Stimulated activated CD8-positive, alpha-beta memory T cell treated with anti-CD3 and anti-CD28 coated beads, Interleukin-7, amount 100 ng/mL, for 1 hour (primary cell): ENCODE measurements at places on chromosomes 13 and 19.

DNA sequence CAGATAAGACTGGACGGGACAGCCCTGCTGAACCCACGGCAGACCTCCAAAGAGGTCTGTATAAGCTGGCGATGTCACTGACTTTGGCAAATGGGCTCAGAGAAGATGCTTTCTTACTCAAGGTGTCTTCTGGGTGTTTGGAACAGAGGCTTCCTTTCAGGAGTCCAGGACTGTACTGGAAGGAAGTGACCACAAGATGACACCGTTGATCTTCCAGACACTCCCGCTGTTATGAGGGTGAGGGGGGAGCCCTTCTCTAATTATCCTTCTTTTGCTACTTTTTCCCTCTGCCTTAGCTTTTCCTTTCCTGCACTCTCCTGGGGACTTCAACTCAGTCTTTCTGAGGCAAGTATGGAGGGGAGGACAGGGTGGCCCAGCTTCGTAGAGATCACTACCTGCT is 65.2 kb upstream of the ZNF599 start:
- no peak for DNase-seq

DNA sequence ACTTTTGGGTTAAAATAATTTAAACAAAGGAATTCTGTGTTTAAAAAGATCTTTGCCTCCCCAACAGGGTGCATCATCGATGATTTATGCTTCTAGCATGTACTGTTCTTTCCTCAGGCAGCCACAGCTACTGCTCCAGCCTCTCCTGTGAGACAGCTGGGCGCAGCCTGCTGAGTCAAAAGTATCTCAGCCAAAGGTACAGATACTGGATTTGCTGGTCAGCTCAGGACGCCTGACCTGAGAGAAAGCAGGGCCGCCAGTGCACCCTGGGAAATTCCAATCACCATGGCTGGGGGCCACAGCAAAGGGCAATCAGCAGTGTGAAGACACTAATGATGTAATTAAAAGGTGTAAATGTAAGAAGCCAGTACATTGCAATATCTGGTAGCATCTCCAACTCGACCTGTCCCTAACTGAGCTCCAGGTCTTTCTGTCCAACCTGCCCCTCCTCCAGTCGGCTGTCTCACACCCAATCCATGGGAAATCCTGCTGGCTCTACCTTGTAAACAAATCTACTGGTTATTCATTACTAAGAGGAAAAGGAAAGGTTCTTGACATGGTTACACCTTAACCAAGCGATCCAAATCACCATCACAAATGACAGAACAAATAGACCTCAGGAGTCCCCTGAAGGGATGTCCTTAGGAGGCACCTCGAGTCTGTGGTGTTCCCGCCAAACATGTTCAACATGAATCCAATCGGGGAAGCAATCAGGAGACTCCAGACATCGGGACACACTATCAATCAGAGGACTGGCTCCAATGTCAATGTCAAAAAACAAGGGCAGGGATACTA is 7.3 kb downstream of the OPA3 start:
- DNase-seq: no peak

DNA sequence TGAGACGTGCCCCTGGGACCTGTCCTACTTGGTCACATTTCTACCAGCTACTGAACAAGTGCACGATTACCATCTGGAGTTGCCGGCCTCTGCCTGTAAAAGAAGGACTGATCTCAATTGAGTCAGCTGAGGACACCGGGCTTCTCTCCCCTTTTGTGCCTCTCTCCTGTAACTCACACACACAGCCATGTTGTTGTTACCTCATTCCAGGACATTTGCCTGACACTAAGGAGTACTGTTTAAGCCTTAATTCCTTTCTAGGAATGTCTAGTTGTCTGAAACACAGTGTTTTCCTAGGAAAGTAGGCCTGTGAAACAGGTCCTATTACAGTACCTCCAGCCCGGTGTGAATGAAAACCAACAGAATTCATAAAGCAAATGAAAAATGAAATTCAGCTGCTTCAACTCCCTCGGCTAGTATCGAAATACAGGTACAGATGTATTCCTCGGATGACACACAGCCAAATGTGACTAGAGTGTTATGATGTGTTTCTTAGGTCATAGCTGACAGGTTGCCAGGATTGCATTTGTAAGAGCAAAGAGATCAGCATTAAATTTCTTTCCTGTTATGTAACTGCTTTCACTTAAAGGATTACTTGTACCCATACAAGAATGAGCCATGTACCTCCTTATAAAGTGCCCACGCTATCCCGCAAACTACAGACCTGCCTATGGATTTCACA is 152.0 kb upstream of the IRS2 start:
- DNase-seq: no peak

DNA sequence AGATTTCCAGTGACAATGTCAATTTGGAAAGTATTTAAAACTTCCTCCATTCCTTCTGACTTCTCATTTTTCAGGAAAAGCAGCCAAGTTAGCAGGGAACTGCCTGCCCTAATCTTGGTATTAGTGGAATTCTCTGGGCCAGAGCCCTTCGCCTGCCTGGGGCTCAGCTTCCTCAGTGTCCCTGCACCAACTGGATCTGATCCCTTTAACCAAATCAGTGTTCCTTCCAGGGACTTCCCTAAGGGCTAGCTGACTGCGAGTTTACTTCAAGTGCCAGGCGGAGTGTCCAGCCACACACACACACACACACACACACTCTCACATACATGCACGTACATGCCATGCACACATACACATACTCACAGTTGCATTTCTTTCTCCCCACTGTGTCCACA is 20.0 kb downstream of the RAB20 start:
- DNase-seq: no peak

- no peak for DNase-seq
These were observed 37.0 kb upstream of the FLT1 start for GRCh38 chr13:28531845-28532387.

DNA sequence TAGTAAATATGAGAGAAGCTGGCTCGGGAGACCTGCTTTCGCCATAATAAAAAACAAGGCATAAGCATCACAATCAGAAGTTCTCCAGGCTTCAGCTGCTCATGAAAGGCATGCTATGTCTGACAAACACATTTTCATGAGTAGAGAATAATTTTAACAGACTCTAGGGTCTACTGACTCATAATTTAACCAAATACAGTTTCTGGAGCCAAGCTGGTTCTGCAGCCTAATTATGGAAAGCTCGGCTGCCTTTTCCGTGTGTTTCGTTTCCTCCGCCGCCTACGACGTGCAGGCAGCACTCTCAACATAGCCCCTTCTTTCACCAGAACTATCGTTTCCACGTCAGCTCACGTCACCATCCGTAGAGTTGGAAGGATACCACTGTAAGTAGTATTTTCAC is 5.7 kb downstream of the MCF2L start:
- no peak for DNase-seq

- DNase-seq: no peak
These were observed 41.1 kb downstream of the SPTBN4 start for GRCh38 chr19:40507892-40508291.

DNA sequence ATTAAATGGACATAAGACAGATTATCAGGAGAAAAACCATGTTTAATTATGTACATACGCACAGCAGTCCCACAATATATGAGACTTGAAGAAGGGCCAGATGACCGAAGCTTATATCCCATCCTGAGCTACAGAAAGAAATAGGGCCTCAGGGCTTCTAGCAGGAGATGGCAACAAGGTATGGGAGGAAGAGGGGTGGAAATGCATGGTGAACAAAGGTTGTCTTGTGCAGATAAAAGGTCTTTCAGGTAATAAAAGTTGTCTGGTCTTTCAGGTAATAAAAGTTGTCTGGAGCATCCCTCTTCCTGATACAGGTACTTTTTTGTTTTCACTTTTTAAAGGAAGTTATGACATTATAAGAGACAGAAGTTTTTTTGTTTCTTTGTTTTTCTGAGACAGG is 15.4 kb upstream of the GTF3A start:
- DNase-seq: no peak

DNA sequence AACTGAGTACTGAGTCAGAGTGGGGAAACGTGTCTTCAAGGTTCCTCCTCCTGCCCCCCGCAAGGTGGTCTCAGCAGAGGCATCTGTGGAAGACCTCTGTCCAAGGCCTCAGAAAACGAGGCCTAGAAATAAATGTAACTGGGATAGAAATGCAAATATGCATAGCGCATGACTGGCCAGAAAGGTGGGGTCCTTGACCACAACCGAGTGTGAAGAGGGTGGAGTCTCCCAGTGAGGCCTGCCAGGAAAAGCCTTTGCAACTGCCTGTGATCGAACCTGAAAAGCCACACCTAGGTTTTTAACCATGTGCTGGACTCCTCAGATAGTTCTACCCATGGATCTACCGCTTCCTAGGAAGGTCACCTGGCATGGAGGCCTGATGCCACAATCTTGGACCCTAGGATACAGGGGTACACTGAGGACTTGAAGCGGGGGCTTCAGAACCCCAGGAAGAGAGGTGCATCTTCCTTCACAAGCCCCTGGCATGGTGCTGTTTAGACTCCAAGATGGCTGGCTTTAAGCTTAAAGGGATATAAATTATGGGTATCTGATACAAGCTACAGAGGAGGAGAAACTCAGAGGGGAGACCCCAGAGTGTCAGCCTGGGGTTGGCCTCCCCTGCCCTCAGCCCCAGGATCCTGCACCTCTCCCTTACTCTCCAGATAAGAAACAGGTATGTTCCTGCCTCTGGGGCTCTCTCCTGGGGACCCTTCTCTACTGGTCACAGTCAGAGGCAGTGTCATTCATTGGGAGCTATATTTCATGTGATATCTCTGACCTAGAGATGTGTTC is 18.3 kb upstream of the SIGLEC6 start:
- DNase-seq: no peak

DNA sequence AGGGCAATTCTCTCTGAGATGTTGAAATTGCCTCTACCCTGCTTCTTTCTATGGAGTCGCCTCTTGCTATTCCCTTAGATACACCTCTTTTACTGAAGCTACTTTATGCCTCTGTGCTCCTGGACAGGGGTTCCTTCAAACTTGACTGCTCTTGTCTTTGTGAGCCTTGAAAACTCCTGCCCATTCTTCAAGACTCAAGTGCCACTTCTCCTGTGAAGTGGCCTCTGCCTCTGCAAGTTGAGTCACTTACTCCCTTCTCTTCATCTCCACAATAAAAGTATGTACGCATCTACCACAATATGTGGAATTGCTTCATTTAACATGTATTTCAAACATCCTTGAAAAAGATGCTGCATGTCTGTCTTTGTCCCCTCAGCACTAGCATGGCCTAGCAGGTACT is 66.0 kb upstream of the TPP2 start:
- DNase-seq: no peak

GRCh38 chr19:54315956-54316355 is 3.0 kb upstream of the LILRA5 start:
- no peak for DNase-seq

DNA sequence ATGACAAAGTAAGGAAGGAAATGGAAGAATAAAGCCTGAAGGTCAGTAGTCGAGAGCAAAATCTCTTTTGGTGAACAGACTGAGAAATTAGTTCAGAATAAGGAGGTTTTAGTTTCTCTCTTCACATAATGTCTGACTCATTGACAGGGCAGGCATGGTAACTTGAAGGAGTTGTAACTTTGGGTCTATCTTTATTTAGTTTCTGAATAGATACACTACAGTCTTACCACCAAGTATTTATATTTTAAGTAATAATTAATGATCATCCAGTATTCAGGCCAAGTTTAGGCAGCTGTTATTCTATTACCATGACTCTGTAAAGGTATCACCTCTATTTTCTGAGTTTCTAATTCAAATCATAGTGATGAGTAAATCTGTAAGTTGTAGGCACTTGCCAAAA is 219.9 kb downstream of the SPRY2 start:
- no peak for DNase-seq
